Astrocyte (in vitro differentiated cells and primary cell): ENCODE measurements at places on chromosomes 3 and 15.

- no peak for DNase-seq
These were observed 473.3 kb downstream of the CADM2 start for GRCh38 chr3:85432081-85432480.

DNA sequence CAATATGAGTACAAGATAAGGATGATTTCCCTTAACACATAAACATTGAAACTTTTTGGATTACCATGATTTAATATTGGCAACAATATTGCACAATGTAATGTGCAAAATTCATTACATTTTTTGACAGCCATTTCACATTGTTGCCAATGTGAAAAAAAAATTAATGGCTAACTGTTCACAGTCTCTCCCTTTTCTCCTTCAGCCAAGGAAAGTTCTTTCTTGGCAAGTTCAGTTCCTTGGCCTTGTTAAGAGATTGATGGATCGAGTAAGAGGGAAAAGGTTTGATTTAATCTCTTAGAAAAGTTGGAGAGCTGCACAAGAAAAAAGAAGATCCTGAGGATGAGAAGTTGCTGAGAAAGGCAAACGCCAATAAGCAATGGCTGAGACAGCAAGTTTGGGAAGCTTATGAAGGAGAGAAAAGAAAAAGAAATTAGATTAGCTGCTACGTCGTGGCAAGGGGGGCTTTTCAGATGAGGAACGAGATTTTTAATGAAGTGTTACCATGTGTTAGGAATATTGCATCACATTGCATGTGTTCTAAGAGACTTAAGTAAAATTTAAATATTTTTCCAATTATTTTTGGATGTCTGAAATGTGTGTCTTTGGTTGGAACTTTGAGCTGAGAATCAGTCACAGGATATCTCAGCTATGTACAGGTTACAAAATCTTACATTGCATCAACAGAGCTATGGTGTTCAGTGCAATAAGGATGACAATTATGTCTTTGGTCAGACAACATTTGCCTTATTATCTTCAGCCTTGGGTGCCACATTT lies 61.4 kb upstream of the ZNF280D start:
- DNase-seq = peak; percentile 46

GRCh38 chr3:183802989-183803388 lies 22.4 kb downstream of the MAP6D1 start:
- DNase-seq = peak; percentile 36

DNA sequence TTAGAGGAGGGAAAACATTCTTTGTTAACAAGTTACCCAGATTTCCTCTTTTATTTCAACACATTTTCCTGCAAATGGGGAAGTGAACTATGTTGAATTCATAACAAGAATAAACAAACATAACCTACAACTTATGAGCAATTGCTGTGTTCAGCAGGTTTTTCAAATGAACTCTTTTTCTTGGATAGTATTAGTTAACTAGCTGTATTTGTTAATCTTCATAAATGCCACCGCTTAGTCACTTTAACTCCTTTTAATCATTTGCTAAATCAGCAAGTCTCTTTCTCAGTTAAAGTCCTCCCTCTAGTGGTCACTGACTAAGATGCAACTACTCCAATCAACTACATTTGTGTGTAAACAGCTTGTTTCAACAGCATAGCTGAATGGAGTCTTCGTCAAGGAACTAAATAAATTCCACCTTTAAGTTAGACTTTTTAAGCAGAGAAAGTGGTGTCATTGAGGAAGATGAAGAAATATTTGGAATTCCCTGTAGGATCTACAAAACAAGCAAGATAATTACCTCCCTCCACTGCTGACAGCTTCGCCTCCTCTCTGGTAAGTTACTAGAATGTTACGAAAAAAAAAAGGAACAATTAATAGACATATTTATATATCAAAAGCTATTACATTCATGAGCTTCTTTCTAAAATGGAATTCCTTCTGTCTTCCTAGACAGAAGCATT lies 1122.0 kb downstream of the ROBO1 start:
- DNase-seq = peak; percentile 62

DNA sequence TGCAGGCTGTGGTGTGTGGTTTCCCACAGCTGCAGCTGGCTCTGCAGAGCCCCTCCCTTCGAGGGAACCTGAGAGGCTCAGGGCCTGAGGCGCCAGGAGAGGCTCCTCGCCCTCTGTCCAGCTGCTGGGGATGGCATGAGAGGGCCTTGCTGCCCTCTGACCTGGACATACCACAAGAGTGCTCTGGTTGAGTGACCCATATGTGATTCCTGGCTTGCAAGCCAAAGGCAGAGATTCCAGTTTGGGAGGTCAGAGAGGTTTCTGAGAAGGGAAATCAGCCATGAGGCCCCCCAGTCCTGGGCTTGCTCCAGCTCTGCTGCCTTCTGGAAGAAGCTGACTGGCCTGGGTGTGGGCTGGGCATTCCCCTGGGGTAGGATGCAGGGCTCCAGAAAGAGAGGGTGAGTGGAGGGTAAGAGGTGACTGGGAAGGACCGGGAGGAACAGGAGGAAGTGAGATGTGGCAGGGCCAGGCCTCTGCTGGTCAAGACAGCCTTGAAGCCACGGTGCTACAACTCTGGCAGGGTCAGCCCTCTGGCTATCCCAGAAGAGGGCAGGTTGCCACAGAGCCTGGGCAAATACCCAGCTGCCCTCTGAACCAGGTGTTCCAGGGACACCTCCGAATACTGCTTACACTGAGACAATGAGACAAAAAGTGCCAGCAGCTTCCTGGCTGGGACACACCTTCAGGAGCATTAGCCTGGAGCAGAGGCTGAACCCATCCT lies 16.0 kb upstream of the SRP14 start:
- peak; percentile 47 for DNase-seq

DNA sequence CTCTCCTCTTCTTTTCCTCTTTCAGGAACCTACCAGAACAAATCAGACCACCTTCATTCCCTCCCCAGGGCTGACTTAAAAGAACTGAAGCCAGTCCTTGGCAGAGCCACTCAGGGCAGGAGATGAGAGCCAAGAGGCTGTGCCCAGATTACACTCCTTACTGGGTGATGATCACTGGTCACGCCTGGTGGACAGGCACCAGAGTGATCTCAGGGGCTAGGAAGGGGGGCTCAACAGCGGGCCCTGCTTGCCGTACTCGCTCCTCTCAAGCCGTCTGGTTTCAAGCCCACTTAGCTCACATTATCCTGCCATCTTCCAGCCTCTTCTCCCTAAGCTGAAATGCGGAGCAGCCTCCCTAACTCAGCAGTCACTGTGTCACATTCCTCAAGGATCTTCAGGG lies 1.7 kb upstream of the FAH start:
- no peak for DNase-seq

GRCh38 chr3:126029241-126029640 lies 54.7 kb downstream of the SLC41A3 start:
- no peak for DNase-seq
